ENCODE measurements at places on chromosomes 1 and 21.

DNA sequence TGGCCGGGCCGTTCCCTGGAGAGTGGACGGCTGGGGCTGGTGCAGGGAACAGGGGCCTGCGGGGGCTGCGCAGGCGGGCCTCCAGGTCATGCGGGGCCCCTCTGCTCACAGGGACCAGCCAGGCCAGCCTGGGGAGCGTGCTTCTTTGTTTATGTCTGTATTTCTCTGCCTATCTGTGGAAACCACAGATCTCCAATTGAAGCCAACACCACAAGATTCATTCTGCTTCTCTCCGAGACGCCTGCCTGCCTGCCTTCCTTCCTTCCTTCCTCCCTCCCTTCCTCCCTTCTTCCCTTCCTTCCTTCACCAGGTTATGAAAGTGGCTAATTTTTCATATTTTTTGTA lies 39.9 kb upstream of the HMGN1 start:
- no peak for DNase-seq

GRCh38 chr1:218294546-218294945 lies 9.5 kb downstream of the RRP15 start:
- DNase-seq: no peak

GRCh38 chr1:80375662-80376061 lies 1369.1 kb upstream of the ADGRL4 start:
- DNase-seq: no peak

GRCh38 chr1:220787069-220787619 lies 431 bp downstream of the MTARC1 start:
- DNase-seq: no peak

DNA sequence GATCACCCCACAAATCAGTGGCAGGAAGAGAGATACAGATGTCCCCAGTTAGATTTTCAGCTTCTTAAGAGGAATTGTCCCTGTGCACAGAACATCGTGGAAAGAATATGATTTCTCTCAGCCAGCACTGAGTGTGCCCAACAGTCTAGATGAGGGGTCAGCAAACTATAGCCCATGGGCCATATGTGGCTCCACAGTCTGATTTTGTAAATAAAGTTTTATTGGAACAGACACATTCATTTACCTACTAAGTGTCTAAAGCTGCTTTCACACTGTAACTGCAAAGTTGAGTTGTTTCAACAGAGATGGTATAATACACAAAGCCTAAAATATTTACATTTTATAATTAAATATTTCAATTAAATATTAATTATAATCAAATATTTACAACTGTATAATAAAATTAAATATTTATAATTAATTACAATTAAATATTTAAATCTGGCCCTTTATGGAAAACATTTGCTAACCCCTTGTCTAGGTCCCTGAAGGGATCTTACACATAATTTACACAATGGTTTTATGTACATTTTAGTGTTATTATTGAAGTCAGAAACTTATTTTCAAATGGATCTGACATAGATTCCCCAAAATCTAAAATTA lies 407.6 kb downstream of the PTPRU start:
- DNase-seq: no peak

- no peak for DNase-seq
Observed at GRCh38 chr21:45328198-45329091, 40.8 kb upstream of the POFUT2 start.

GRCh38 chr1:48251821-48252220 lies 29.3 kb downstream of the SLC5A9 start:
- no peak for DNase-seq

GRCh38 chr1:238336531-238336930 lies 445.8 kb upstream of the ZP4 start:
- DNase-seq: no peak

- DNase-seq: no peak
Observed at GRCh38 chr21:44449473-44450363, 5.6 kb upstream of the LRRC3 start.

DNA sequence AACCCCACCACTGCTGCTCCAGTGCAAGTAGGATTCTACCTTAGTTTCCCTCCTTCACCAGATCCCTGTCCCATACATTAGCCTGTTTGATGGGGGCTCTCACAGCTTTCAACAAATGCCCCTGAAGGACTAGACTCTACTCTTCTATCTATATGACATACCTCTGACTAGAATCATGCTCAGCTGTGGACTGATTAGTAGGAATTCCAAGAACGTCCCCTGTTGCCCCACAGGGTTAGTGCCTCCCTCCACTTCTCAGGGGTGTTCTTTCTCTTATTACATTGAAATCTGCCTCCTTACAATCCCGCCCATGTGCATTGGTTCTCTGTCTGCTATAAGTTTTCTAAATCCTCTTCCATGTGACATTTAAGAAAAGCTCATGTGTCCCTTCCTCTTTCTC lies 375.9 kb upstream of the DUSP10 start:
- no peak for DNase-seq

- no peak for DNase-seq
Observed at GRCh38 chr1:234001817-234002216, 97.3 kb downstream of the SLC35F3 start.

DNA sequence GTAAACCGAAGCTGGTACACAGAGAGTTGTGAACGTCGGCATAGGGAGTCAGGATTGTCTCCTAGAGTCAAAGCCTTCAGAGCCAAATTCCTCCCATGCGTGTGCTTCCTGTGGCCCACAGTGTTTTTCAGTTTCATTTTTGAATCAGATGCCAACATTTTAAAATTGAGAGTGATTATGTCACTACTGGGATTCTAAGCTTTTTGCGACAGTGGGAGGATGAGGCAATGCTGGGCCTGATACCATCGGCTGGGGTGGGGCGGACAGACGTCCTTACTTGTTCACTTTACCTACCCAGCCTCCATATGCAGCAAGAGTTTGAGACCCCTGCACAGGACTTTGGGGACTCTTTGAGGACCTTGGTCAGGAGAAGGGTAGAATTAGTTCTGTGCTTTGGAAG lies 1.3 kb upstream of the KLHDC7A start:
- no peak for DNase-seq

DNA sequence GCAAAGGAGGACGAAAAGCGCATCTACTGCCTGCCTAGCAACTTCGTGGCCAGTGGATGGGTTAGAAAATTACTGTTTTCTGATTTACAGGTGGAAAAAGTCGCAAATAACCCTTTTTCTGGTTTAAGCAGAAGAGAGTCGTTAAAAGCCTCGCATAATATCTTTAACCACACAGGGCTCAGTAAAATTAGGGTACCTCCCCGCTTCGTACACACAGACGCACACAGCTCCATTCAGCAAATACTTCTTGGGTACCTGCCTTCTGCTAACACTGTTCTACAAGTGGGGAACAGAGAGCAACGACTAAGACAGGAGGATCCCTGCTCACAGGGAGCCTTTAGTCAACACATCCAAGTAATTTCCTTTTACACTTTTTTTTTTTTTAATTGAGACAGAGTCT lies 704 bp downstream of the ALG6 start:
- DNase-seq: no peak

DNA sequence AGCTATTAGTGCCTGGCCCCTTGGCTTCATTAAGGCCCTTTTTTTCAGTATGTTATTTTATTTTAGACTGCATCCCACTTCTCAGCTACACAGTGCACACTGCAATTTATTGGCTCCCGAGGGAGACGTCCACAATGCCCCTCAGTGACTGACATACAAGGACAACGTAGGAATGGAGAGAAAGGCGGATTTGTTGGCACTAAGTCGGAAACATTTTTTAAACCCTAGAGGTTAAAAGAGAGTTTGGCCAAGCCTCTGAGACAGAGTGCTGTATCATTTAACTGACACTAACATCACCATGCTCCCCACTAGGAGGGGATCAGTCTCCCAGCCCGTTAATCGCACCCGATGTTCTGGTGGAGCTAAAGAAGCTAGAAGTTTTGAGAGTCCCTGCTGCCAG lies 45.7 kb upstream of the FOXD3 start:
- DNase-seq: no peak

- DNase-seq: no peak
Observed at GRCh38 chr1:151871284-151872030, 17.9 kb upstream of the THEM5 start.

DNA sequence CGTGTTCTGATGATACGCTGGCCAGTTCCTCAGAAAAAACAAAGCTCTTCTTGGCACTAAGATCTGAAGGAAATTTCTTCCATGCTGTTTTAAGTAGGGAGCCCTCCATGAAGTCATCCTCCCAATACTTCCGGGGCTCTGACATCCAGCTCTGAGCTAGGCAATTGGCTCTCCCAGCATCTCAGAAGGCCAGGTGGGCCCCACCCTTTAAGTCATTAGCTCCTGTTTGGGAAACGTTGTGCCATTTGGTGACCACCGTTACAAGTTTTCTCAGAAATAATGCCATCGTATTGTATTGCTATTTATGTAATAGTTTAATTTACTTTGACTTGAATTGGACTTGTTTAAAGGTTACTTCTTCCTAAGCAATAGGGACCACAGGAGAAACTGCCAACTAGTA lies 130.3 kb upstream of the EDN2 start:
- no peak for DNase-seq

- DNase-seq: no peak
Observed at GRCh38 chr1:215957663-215958062, 390.6 kb downstream of the KCTD3 start.

DNA sequence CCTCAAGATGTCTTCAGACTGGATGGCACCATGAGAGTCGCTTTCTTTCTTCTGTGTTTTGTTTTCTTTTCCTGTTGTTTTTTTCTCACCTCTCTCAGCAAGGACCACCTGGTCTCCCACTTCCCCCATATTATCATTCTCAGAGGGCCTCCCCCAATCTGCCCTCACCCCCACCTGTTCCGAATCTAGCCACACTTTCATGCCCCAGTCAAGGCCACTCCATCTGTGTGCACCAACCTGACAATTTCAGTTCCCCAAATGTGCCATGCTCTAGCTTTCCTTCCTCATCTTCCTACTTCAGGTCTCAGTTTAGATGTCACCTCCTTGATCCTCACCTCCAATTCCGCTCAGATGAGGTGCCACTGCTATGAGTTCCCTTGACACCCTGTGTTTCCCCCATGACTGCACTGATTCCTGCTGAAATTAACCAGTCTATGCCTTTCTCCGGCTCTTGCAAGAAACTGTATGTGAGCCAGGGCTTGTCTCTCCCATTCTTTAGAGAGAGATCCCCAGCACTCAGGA lies 146.2 kb downstream of the PLPP3 start:
- DNase-seq: no peak

DNA sequence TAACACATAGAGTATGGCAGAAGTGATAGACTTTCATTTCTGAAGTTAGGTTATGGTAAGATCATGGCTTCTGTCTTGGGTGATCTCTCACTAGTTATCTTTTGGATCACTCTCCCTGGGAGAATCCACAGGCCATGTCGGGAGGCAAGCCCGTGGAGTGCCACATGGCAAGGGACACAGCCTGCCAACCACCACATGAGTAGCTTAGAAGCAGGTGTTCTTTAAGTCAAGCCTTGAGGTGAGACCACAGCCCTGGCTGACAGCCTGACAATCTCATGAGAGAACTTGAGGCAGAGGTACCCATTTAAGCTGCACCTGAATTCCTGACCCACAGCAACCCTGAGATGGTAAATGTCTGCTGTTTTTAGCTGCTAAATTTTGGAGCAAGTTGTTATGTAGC lies 130.4 kb downstream of the KCNN3 start:
- no peak for DNase-seq

DNA sequence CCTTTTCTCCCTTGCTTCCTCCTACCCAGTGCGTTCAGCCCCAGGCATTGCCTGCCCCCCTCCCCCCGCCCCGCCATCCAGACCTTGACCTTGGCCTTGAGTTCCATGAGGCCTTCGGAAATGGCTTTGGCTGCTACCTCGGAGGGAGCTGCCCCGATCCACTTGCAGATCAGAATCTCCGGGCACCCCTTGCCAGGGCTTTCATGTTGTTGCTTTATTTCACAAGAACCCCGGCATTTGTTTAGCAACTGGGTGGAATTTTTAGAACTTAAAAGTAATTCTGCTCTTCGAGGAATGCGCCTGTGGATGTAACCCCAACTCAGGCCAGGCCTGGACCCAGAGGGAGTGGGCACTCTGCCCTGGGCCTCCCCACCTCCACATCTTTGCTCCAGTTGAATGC lies 154.1 kb upstream of the TMEM51 start:
- no peak for DNase-seq

DNA sequence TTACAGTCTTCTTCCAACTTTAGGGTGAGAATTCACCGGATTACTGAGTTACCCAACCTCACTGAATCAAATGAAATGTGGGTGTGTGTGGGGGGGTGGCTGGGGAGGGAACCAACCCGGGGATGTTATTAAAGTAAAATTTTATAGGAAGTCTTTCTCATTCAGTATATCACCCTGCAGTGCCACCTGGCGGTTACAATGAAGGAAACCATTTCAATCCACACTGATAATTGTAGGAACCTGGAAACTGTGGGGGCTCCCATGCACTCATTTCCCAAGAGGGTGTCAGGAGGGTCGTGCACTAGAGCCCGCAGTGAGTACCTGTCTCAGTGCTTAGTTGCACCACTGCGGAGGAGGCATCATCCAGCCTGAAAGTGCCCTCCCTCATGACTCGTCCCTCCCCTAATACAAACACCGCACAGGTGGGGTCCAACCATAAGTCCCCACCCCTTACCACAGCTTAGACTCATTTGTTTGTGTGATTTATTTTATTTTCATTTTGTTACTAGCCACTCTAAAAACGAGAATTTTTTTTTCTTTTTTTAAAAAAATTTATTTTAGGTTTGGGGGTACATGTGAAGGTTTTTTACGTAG lies 29.1 kb upstream of the IGSF5 start:
- peak; percentile 65 for DNase-seq

- no peak for DNase-seq
Observed at GRCh38 chr1:230170153-230170547, 103.1 kb downstream of the GALNT2 start.

- DNase-seq: no peak
Observed at GRCh38 chr1:5691795-5692509, 300.3 kb downstream of the NPHP4 start.

DNA sequence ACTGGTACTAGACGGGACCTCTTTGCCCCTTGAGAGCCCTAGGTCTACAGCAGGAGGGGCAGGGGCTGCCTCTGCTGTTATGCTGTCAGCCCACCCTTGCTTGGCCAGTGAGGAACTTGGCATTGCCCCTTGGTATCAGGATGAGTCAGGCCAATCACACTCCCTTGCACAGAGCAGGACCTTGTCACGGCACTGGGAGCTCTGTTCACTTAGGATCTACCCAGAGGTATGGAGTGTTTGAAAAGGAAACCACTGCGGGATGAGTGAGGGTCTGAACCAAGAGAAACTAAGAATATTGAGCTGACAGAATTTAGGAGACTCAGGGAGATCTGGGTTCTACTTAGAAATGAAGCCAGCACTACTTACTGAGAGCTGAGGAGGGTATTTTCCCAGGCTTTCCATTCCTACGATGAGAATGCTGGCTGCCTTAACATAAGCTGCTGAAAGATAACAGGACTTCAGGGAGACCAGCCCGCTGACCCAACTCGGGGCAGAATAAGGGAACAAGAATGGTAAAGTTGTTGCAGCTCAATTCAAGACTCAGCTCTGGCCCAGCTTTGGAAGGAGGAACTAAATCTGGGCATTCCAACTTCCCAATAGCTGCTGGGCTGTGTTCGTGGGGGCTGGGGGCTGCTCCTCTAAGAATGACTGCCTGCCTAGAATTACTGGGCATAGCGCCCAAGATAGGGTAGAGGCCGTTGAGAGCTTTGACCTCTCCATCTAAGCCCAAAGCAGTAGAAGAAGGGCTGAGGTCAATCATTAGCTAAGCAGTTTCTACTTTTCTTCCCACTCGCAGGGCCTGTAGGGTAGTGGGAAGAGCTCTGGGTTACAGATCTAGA lies 1.5 kb downstream of the FABP3 start:
- DNase-seq: no peak

Data from NCI-H1694 (cell line).